ENCODE measurements at places on chromosomes 7 and 10. TPM values are rescaled to one million over a fixed set of nuclear protein-coding genes. Genes with fewer than 3 reads are reported as not detected.
A peak's percentile ranks its signal among the peaks of the same experiment; 100 is the strongest.

Gene NACAD
- 8.5 TPM for polyA plus RNA-seq

Gene UNC5B
- 49.1 TPM for polyA plus RNA-seq

Gene RNF32
- polyA plus RNA-seq, result 2.4 TPM

Gene SLIT1
- 8.2 TPM for polyA plus RNA-seq

Gene AASS
- polyA plus RNA-seq, result 43.3 TPM

Gene FAM204A
- 63.8 TPM for polyA plus RNA-seq

Gene VPS37D
- 7.0 TPM for polyA plus RNA-seq

Gene CALCR
- polyA plus RNA-seq, result 0.76 TPM

Gene MMD2
- 0.09 TPM for polyA plus RNA-seq

Gene TRUB1
- polyA plus RNA-seq, result 49.3 TPM

Gene EBF3
- 47.4 TPM for polyA plus RNA-seq

Gene GIMAP7
- 7.6 TPM for polyA plus RNA-seq

Gene LRRC61
- polyA plus RNA-seq, result 22.6 TPM

Gene MKI67
- polyA plus RNA-seq, result 56.2 TPM

DNA sequence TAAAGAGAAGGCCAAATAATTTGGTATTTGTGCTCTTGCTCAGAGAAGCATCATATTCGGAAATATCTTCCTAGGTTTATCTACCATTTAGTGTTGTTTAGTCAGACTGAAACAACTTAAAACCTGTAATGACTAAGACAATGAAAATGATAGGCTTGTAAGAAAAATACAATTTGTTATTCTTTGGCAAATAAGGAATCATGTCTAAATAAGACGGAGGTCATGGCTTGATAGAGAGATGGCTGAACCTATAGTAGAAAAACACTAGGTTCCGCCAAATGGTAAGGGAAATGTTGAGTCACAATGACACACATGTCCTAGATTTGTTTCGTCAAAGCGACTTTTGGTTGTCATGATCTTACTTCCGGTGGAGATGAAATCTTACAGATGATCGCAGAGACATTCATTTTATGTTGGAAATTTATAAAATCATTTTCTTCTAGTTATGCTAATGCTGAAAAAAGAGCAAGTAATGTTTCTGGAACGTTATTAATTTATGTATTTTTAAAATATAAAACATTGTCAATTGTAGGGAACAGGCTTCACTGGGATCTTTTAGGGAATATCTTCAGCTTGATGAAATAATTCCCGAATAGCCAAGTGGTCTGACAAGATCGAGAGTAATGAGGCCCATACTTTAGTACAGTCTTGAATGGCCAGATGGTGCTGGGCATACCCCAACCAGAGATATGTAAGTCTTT is 1.0 kb downstream of the SRGN start:
- DNase-seq, result no peak

- DNase-seq, result no peak
Observed at GRCh38 chr7:158228986-158229385, 358.6 kb downstream of the PTPRN2 start.

- DNase-seq, result no peak
Observed at GRCh38 chr7:118233799-118234198, 9.3 kb downstream of the ANKRD7 start.

DNA sequence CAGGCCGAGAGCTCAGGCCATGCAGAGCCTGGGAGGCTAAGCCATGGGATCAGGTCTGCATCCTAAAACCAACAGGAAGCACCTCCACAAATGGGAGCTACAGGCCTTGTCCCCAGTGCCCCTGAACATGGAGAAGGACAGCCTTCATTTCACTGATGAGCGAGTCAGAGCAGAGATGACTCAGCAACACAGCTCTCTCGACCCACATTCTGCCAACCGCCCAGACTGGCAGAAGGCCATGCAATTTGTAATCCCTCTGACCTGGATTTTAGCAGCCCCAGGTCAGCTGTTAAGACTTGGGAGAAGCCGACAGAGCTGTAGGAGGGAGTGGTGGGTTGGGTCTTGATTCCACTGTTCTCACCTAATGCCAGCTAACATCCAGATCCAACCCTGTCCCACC is 25.5 kb downstream of the VOPP1 start:
- no peak for DNase-seq

- DNase-seq, result peak; percentile 36
Observed at GRCh38 chr10:130179640-130180039, 43.4 kb downstream of the GLRX3 start.

- DNase-seq, result no peak
Observed at GRCh38 chr10:6716516-6716915, 136.4 kb upstream of the PRKCQ start.

- DNase-seq, result no peak
Observed at GRCh38 chr7:112721366-112721765, 68.8 kb downstream of the TMEM168 start.

DNA sequence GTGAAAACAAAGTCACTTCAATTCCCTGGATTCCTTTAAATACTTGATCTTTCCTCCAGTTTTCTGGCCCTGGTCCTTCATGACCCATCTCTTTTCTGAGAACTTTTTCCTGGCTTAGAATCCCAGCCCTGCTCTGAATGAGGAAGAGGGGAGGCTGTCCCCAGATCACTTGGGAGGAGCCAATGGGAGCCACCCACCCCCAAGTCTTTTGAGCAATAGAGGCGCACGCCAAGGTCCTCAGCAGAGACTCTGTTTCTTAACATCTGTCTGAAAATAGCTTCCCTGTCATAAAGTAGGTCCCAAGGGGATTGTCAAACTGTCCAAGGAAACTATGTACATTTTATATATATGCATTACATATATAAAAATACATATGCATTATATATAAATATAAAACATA is 126.8 kb downstream of the ADRA2A start:
- DNase-seq, result no peak

DNA sequence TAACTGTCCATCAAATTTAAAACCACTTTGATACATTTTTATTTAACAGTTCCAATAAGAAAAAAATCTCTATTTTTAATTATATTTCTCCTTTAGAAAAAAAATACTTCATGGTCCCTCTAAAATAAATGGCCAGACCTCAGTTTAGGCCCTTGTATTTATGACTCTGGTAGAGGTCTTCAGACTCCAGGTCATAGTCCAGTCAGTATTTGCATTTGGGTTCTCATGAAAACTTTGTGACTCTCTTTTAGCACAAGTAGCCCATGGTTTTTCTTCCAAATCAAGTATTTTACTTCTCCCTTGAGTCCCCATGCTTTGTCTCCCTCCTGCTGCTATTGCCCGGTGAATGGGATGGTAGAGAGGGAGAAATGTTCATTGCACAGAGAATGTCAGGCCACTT is 5.5 kb upstream of the SEMA4G start:
- DNase-seq, result no peak

GRCh38 chr10:88090568-88091214 is 227.3 kb downstream of the PTEN start:
- DNase-seq, result no peak

GRCh38 chr7:44149571-44150465 is 8.7 kb upstream of the MYL7 start:
- no peak for DNase-seq

GRCh38 chr10:130339091-130339490 is 202.9 kb downstream of the GLRX3 start:
- DNase-seq, result no peak

DNA sequence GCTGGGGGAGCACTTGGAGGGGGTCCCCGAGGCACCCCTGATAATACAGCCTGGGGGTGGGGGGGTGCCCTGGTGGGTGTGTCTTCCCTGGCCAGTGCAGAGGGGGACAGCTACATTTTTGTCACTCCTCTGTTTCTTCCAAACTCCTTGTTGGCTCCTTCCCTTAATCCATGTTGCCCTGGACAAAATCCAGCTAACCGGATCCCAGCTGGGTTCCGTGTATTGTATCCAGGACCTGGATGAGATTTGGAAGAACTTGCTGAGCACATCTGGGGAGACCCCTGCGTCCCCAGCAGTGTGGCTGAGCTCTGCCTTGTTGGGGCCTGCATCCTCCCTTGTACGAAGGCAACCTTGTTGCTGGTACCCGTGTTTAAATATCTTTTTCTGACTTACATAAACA is 86.8 kb upstream of the BTBD16 start:
- DNase-seq, result no peak

GRCh38 chr10:2836921-2837662 is 230.3 kb upstream of the PFKP start:
- no peak for DNase-seq

GRCh38 chr10:11715815-11716494 is 26.2 kb upstream of the ECHDC3 start:
- DNase-seq, result no peak

DNA sequence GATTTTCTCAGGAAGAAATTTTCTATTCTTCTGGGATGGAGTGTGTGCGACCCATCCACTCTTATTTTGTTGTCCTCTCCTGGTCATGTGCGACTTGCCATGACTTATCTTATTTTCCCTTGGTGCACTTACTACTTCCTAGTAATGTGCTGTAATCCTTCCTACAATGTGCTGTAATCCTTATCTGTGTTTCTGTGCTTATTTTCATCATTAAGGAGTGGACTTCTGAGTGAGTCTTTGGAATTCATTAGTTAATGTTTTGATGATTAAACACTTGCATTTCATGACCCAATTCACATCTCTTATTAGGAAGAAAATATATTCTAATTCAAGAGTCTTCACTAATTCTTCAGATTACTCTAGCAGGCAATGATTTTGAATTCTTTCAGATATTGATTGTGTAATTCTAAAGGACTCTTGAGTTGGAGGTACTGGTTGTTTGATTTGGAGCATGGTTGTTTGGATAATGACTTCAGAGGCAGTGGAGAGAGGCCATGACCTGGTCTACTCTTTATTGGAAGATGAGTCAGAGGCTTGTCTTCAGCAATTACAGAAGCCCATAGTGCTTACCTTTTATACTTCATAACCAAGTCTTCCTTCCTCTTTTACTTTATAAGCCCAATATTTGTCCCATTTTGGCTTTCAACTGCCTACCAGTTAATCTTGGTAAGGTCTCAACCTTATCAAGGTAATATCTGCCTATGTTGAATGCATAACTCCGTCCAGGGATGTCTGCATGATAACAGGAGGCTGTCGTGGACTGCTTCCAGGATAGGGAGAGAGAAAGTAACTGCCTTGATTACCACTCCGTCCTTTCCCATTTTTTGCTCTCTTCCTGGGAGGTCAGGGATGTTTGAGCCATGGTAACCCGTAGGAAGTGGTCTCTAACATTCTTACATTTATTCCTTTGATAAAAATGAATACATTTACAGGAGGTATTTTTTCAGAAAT is 278.3 kb upstream of the SP8 start:
- DNase-seq, result no peak

DNA sequence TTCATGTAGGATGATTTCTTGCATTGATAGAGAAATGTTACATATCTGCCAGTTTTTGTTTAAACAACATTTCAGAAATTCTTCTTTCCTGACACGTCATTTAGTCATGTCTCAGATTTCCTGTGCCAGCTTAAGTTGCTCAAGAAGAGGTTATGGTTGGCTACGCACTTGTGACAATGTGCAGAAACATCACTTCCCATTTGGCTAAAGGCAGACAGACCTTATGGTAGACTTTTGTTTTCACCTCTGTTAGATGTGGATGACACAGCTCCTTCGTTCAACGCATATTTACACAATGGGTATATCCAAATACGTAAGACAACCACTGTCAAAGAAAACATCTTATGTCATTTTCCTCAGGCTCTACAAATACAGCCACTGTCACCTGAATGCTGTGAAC is 125.8 kb downstream of the DOCK4 start:
- no peak for DNase-seq

GRCh38 chr10:71462062-71462935 is 65.6 kb downstream of the CDH23 start:
- DNase-seq, result no peak

GRCh38 chr7:54705436-54705835 is 53.6 kb downstream of the SEC61G start:
- no peak for DNase-seq

GRCh38 chr10:99370993-99371392 is 41.8 kb downstream of the CNNM1 start:
- no peak for DNase-seq

- DNase-seq, result no peak
Observed at GRCh38 chr10:23364378-23364777, 19.8 kb upstream of the C10orf67 start.

DNA sequence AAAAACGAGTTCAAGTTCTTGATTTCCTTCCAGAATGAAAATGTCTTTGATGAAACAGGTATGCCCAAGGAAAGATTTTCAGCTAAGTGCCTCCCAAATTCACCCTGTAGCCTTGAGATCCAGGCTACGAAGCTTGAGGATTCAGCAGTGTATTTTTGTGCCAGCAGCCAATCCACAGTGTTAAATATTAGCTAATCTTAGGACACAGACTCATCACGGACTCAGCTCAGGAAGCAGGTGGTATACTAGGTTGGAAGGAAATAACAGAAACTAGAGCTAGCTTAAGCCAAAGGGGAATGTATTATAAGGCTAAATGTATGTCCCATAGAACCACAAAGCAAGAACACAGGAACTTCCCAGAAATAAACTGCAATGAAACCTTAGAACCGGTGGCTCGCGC is 151.0 kb upstream of the PRSS1 start:
- DNase-seq, result no peak

- DNase-seq, result no peak
Observed at GRCh38 chr7:92682903-92683539, 92.8 kb upstream of the FAM133B start.

DNA sequence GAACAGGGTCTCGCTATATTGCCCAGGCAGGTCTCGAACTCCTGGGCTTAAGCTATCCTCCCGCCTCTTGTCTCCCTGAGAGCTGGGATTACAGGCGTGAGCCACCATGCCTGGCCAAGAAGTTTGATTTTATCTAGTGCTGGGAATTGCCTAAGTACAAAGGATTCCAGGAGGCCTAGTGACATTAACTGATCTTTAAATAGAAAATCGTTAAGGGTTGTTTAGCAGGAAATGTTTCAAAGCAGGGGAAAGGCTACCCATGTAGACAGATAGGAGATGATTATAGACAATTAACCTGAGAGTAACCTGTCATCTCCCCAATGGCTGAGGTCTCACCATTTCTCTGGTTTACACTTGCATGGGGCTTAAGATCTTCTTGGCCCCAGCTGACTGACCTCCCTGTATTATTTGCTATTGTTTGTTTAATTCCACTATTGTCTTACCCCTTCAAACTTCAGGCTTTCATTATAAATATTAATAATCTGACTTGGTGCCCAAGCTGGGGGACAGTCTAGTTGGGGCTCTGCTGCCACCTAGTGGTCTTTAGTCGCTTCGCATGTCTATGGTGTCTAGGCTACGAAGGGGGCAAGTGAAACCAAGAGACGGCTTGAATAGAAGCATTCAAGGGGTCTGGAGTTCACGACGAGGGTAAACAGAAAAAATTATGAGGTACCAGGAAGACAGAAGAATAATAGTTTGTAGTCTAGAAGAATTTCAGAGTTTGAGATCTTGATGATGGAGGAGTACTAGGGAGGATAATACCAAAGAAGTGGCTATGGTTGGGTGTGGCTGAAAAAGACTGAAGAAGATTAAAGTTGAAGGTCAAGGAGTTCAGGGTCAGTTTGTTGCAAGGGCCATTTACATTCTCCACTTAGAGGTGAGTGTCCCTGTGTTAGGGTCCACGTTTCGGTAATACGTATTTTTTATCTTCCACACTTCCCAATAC is 40.4 kb upstream of the BPGM start:
- peak; percentile 25 for DNase-seq

DNA sequence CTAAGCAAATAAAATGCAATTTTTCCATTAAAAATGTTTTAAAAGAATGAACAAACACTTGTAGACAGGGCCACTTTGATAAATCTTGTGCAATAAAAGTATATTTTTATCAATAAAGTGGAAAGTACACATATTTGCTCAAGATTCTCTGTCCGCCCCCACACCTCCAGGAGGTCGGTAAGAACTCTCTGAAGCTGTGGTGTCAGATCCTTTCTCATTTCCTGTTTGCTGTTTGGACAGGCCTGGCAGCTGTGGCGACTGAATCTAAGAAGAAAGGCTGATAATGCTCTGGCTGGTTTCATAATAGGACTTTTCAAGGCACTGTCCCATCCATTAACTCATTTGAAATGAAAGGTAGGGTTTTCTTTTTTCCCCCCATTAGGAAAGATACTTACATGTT is 15.3 kb upstream of the ASB4 start:
- no peak for DNase-seq

All from left renal pelvis (tissue), 4 donors.